A172 (cell line): ENCODE measurements at places on chromosomes 12 and 14.

- DNase-seq, result no peak
These were observed 102.4 kb upstream of the ATF1 start for GRCh38 chr12:50661300-50662115.

- peak; percentile 2 for DNase-seq
These were observed 582 bp downstream of the SGPP1 start for GRCh38 chr14:63727231-63727735.

DNA sequence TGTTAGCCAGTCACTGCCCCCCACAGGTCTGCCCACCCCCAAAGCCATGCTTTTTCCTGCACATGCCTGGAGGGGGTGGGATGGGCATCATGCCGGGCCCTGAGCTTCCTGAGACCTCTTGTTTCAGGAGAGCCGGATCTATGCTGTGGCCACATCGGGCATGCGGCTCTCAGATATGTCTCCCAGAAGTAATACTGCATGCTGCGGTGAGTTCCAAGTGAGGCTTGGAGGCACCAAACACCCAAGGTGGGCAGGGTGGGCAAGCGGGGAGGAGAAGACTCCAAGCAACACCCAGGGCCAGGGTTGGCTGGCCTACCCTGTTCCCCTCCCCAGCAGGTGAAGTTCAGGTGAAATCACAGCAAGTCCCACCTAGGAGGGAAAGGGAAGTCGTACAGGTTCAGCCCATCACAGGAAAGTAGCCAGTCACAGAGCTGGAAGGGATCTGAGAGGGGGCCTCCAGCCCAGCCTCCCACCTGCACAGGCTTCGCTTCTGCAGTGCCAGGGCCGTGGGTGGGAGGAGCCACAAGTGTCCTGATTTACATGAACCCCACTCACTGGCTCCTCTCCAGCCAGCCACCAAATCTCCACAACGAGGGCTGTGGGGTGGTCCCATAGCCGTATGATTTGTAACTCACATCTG, 30.9 kb downstream of the PIGH start:
- no peak for DNase-seq

GRCh38 chr14:97916669-97917568, 1119.7 kb downstream of the VRK1 start:
- no peak for DNase-seq

- no peak for DNase-seq
These were observed 207.9 kb upstream of the BCL2L14 start for GRCh38 chr12:11862798-11863197.

DNA sequence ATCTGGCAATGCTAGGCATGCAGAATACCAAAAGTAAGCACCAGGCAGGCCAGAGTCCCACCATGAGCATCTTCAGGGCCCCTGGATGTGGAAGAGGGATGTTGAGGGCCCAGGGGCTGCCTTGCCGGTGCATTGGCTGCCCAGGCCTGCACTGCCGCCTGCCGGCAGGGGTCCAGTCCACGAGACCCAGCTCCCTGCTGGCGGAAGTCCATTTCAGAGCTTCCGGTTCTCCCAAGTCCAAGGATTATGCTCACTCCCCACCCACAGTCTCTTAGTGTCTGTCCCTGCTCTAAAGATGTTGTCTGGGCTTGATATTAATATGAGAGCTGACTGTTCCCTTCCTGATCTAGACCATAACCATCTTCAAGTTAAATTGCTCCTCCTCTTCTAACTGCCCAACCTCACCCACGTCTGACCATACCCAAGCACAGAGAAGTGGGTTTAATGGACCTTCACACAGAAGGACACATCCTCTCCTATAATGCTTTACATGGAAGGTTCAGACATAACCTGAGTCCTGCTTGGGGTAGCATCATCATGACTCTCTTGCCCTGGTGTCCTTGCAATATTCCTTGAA, 117.4 kb downstream of the DAD1 start:
- no peak for DNase-seq

DNA sequence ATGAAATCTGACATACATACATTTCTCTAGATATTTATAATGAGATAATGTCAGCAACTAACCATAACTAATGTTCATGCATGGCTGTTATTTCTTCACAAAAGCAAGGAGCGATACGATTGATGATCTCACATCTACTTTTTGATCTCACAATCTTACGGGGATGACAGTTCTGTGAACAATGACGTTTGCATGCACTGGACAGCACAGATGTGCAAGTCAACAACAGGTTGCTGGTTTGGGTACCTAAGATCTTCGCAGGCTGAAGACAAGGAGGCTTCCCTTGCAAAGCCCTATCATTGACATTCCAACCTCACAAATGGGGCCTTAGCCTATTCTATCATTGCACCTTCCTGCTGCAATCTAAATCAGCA, 53.6 kb downstream of the C12orf42 start:
- no peak for DNase-seq

GRCh38 chr12:76055393-76055792, 23.8 kb upstream of the PHLDA1 start:
- DNase-seq, result no peak

DNA sequence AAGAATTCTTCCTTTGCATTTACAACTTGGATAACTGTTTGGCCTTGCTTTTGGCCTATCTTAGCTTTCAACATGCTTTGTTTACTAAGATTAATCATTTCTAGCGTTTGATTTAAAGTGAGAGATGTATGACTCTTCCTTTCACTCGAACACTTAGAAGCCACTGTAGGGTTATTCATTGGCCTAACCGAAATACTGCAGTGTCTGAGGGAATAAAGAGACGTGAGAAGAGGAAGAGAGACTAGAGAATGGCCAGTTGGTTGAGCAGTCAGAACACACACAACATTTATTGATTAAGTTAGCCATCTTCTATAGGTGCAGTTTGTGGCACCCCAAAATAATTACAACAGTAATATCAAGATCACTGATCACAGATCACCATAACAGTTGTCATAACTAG, 62.3 kb upstream of the CCDC175 start:
- no peak for DNase-seq
